ENCODE measurements at places on chromosomes 13 and 19.

DNA sequence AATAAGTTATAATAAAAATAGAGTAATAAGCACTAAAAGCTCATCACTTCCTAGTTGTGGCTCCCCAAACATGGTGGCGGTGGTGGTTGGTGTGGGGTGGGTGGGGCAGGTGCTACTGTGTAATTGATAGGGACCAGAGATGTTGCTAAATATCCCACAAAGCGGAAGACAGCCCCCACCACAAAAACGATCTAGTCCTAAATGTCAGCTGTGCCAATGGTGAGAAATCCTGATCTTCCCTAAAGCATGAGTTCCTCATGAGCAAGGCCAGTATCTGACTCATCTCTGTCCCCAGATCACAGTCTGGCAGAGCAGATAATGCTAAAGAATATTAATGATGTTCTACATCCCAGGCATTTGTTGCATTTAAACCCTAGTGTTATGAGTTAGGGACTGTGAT, 1.9 kb upstream of the EDDM13 start:
- DNase-seq: no peak

GRCh38 chr19:49591731-49592485, 926 bp downstream of the PRR12 start:
- DNase-seq: peak; percentile 31

DNA sequence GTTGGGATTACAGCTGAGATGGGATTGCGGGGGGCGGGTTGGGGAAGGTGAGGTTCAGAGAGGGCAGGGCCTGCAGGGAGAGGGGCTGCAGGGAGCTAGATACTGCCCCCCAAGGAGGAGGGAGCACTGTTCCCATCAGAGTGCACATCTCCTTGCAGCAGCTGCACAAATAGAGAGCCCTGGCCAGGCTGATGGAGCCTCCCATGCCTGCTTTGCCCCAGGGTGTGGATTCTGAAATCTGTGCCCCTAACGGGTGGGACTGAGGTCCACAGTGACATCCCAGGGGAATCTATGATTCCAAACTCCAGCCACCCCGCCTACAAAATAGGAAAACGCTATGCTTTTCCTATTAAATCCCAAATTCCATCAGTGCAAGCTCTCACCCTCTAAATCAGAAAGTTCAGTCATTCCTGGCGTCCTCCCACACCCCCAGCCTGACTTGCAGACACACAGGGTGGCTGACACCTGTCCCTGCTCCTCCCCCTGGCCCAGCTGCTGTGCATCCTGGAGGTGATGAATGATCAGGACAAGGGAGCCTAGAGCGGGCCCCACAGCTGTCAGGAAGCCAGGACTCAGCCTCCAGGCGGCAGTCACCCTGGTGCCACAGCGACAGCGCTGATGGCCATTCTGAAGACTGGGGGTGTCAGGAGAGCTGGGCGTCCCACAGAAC, 6.3 kb upstream of the CEACAM21 start:
- no peak for DNase-seq

DNA sequence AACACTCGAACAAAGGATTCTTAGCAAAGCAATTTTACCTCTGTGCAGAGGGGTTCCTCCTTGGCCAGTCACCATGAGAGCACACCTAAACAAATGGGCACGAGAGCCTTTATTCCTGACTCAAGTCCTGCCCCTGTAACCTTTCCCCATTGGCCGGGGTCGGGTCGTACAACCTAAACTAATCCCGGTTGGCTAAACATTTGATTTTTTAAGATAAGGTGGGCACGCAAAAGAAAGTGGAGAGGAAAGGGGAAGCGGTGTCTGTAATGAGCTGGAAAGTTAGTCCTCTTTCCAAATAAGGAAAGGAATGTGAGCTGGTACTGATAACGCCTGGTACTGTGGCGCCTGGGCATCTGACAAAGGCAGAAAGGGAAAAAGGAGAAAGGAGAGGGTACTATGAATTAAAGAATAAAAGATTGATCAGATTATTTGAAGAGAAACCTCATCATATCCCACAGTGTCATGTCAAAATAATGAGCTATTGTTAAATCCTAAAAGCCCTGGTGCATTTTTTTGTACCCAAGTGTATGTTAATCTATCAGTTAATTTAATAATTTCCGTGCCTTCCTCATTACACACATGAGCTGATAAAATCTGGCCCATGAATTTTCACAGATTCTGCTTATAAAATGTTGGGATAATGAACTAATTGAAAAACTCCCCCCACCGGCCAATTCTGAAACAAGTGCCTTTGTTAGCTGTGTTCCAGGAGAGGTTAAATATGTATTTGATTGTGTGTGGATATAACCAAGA, 335.7 kb downstream of the RFC3 start:
- DNase-seq: no peak

DNA sequence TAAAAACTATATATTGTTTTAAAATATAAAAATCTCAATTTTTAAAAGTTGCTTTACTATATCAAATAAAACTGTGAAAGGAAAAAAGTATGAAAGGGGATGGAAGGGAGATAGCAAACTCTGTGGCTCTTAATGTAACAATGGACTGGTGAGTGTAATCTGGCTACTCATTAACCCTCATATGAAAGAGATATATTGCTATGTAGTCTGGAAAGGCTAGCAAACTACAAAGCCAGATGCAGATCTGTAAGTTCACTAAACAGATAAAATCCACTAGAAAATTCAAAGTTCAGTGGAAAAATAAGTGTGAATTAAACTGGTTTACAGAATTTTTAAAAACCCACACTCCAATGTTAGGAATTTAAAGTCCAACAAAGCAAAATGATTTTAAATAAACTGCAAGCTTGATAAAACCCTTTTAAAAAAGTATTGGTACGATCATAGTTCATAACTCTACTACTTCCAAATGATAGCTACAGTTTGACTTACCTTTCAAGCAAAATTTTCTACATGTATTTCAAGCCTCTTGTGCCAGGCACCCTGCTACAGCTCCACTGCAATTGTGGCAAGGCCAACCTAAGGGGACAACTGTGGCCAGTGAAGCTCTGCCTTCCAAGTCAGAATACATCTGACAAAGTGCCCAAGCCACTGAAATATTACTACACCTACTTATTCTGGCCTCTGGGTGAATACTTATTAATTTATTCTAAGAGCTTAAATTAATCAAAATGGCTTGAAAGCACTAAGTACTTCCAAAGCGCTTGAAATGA, 647 bp upstream of the ELF1 start:
- no peak for DNase-seq

GRCh38 chr13:27917121-27917947, 2.5 kb upstream of the PDX1 start:
- DNase-seq: no peak

DNA sequence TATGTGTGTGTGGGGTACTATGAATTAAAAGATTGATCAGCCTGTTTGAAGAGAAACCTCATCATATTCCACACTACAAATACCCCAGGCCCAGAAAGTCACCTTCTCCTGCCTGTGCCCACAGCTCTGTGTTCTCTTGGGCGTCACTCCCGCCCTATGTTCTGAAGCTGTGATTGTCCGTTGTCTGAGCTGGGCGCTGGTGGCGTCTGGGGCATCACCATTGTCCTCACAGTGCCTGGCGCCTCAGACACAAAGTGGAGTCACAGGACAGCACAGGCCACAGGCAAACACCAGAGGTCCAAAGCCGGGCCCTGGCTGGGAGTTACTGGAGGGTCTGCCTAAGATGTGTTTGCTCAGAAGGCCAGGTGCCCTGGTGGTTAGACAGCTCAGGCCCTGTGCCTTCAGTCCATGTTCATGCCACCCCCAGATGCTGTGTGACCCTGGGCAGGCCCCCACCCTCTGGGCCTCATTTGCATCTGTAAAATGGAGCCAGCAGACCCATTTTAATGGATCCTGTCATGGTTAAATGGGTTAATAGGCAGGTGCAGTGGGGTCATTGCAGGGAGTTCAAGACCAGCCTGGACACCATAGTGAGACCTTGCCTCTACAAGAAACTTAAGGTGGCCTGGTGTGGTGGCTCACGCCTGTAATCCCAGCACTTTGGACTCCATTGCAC, 34.5 kb downstream of the DNM2 start:
- DNase-seq: no peak

GRCh38 chr19:815775-816499, 5.8 kb downstream of the PLPPR3 start:
- DNase-seq: no peak

GRCh38 chr19:51181913-51182419, 39.9 kb downstream of the SIGLEC7 start:
- DNase-seq: no peak
